Activated effector memory CD4-positive, alpha-beta T cell treated with Interleukin-2 at 50 U/mL for 16 hours (primary cell): ENCODE measurements at places on chromosomes 4 and X.

DNA sequence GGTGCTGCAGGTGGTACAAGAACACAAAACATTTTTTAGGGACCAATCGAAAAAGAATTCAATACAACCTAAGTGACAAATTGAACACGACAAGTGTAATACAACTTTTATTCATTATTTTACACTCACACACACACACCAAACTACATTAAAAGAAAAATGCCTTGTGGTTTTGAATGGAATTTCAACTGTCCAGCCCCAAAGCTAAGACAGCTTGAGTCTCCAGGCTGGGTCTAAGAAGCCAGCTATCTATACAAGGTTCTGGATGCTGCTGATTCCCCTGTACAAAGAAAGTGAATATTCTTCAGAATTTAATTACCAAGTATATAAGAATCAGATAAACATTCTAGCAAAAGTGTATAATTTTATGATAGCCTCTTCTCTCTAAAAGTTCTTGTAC, 118.2 kb downstream of the PPP3CA start:
- no peak for DNase-seq

DNA sequence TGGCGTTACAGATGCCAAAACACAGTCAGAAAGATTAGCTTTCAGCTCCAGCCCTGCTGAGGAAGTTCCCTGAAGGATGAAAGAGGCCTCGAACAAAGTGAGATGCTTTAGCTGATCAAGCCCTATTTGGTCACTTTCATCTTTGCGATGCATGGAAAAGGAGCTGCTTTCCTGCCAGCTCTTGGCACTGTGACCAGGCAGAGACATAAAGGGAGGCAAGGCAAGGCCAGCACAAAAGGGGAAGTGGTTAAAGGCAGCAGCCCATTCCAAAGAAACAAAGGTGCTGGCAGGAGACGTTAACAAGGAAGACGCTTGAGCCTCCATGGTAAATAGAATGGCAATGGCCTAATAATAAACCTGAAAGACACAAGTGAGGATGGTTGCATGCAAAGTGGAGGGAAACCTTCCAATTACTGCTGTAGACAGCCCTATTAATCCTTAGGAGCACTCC, 617.1 kb upstream of the INTU start:
- no peak for DNase-seq

GRCh38 chr4:78032446-78032845, 24.7 kb upstream of the FRAS1 start:
- no peak for DNase-seq

DNA sequence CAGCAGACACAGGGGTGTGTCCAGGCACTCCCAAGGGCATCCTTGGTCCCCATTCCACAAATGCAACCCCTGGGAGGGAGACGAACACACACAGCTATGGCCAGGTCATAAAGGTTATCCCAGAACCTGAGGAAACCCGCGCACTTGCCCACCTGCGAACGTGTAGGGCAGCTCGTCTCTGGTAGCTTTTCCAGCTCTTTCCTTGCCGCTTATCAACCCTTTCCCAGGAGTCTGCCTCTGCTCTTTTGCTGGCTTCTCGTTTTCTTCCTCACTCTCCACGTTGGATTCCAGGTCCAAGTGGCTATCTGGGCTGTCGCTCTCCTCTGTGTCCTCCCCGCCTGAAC, 13.5 kb downstream of the NOP14 start:
- no peak for DNase-seq

- DNase-seq, result no peak
Observed at GRCh38 chrX:3142259-3143042, 101.2 kb downstream of the ARSF start.

GRCh38 chr4:85391071-85391470, 83.9 kb upstream of the ARHGAP24 start:
- no peak for DNase-seq

DNA sequence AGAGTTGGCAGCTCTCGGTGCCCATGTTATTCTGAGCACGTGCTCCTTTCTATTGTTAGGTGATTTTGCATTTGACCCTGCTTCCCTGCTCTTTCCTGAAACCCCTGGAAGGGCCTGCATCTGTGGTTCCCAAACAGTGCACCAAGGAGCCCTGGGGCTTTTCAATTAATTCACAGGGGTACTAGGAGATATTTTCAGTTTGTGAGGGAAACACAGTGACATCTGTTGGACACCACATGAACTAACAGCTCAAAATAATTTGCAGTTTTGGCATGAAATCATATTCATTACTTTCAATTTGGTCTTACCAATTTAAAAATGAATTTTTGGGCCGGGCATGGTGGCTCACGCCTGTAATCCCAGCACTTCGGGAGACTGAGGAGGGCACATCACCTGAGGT, 156.6 kb downstream of the GATB start:
- DNase-seq, result no peak

DNA sequence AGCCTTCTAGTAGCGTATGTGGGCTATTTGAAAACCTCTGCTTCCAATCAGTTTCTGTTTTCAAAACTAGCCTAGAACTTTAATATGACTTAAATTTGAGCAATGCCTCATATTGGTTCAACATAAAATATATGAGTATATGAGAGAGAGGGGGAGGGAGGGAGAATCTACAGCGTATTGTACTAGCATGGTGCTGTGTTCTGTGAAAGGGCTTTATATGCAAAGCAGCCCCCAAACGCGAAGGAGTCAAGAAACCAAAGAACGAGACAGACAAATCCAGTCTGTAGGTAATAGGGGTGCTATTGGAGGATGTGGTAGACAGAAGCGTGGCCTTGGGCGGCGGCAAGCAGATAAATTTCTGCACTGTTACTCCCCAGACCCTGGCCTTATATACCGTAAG, 784 bp upstream of the ANXA5 start:
- no peak for DNase-seq

- no peak for DNase-seq
Observed at GRCh38 chr4:85644061-85644460, 169.1 kb downstream of the ARHGAP24 start.

DNA sequence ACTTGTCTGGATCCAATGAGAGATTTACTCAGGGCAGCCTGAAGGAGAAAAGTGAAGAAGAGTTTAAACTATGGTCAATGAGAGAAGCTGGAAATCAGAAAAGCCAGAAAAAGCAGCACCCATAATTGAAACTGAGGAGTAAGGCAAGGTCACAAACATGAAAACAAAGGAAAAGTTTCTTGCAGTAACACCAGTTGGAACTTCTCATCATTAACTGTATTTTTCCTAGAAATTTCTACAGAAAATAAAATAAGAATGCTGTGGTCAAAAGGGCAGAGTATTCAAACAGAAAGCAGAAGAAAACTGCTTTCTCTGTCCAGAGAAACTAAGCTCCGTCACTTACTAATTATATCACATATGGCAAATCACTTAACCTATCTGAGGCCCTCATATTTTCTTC, 102.2 kb downstream of the OR13H1 start:
- DNase-seq, result no peak

- DNase-seq, result no peak
Observed at GRCh38 chr4:22941688-22942375, 249.1 kb downstream of the GBA3 start.

- DNase-seq, result no peak
Observed at GRCh38 chrX:149198980-149199732, 305.9 kb downstream of the IDS start.

GRCh38 chrX:71181558-71181909, 36.9 kb downstream of the NLGN3 start:
- peak; percentile 22 for DNase-seq

DNA sequence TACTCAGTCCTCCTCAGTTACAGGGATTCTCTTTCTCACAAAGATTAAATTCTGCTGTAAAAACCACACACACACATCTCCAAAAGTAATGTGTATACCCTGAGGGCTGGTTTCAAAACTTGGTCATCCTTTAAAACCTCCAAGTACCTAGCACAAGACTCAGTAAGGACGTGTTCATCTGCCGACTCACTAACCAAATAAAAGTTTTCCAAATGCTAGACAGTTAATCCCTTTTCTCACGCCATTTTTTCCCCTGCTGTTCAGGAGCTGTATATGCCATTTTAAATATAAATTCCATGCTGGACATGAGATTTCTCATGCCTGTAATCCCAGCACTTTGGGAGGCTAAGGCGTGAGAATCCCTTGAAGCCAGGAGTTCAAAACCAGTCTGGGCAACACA, 3.9 kb upstream of the SAT1 start:
- no peak for DNase-seq

GRCh38 chrX:51852096-51852495, 41.3 kb upstream of the MAGED1 start:
- no peak for DNase-seq

- DNase-seq, result no peak
Observed at GRCh38 chrX:100316987-100317386, 93.1 kb downstream of the PCDH19 start.

- DNase-seq, result no peak
Observed at GRCh38 chr4:158201322-158201721, 9.0 kb upstream of the TMEM144 start.

DNA sequence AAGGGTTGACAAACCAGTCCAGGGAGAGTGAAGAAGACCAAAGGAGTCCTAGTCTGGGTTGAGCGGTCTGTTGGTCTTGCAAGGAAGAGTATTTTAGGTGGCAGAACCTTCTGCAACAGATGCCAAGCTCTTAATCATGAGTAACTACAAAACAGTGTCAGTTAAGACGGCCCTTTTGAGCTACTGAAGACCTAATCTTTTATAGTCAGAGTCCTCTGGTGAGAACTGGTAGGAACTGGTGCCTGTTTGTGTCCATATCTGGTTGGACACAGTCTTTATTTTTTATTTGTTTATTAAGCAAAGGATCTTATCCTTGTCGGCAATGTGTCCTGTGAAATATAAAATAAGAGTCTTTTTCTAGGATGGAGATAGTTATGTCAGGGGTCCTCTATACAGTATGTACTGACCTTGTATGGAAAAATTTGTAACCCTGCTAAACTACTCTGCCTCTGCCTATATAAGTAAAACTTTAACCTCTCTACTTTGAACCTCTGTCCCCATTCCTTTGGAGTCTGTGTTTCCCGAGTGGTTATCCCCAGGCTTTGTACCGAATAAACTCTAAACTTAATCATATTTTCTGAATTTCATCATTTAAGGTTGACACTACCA, 47.1 kb downstream of the FAM13A start:
- no peak for DNase-seq

GRCh38 chr4:1021386-1022050, 10.1 kb downstream of the FGFRL1 start:
- no peak for DNase-seq

GRCh38 chr4:182600856-182601255, 316.3 kb downstream of the DCTD start:
- no peak for DNase-seq

DNA sequence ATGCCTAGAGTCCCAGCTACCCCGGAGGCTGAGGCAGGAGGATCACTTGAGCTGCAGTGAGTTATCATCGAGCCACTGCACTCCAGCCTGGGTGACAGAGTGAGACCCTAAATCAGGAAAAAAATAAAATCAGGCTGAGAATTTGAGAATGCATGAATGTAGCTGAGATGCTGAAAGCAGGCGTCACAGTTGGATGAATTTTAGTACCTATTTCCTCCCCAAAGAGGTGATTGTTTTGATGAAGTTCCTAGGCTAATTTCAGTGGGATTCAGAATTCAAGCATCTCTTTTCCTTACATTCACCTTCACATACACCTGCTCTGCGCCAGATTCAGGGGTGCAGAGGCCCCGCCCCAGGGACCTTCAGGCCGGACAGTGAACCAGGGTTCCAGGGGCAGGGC, 3.2 kb downstream of the CFAP99 start:
- no peak for DNase-seq

- DNase-seq, result no peak
Observed at GRCh38 chrX:136620780-136621179, 27.2 kb upstream of the CD40LG start.

DNA sequence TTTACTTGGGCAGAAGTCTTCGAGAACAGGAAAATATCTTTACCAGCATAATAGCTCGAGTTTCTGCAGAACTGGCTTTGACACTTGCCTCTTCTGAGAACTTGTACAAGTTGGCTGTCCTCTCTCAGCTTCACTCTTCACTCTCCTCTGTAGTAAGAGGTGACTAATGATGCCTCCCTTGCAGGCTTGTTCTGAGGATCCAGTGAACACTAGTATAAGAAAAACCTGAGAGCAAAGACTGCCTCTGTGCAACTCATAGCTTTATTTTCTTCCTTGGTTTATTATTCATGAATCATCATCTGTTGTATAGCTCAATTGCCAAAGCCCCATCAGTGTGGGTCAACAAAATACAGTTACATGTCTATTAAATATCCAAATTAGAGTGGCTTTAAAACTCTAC, 266.7 kb upstream of the CLNK start:
- no peak for DNase-seq

DNA sequence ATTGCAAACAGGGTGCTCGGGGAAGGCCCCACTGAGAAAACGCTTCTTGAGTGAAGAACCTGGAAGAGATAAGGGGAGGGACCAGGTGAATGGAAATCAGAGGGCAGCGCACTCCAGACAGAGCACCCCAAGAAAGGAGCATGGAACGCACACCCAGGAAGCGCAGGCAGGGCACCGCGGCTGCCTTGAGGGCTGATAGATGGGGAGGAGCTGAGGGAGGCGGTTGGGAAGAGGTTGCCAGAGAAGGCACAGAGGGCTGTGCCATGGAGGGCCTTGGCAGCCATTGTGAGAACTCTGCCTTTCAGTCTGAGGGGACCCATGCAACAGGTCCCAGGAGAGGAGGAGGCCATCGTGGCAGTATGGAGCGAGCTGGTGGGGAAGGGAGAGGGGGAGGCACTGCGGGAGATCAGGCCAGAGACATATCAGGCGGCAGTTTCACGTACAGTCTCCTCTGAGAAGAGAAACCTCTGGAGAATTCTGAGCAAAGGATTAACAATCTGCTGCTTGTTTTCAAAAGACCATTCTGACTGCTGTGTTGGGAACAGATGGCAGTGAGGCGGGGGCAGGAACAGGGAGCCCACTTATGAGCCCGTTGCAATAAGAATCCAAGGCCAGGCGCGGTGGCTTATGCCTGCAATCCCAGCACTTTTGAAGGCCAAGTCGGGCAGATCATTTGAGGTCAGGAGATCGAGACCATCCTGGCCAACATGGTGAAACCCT, 83.7 kb downstream of the PCYT1B start:
- no peak for DNase-seq

- DNase-seq, result no peak
Observed at GRCh38 chrX:134423606-134424005, 36.4 kb upstream of the HPRT1 start.

GRCh38 chr4:80840396-80840795, 190.1 kb upstream of the BMP3 start:
- no peak for DNase-seq

GRCh38 chr4:136558940-136559494, 973.3 kb downstream of the PCDH18 start:
- no peak for DNase-seq

DNA sequence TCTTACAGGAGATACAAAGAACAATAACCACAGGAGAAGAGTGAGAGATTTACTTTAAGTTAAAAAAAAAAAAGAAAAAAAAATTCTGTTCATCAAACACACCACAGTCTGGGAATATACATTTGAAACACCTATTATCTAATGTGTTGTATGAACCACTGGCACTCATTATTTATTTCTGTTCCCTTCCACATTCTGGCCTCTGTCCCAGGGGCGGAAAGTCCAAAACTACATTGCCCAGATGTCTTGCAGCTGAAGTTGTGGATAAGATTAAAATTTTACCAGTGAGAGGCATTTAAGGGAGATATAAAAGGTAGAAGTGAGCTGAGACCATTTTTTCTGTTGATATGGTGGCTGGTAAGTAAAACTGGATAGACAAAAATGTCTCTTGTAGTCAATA, 56.2 kb downstream of the SCLT1 start:
- no peak for DNase-seq

- DNase-seq, result no peak
Observed at GRCh38 chrX:119579414-119579813, 5.1 kb downstream of the UBE2A start.
